ENCODE measurements at places on chromosomes 5 and 9.

- no peak for DNase-seq
These were observed 1042.3 kb downstream of the CDH12 start for GRCh38 chr5:21810737-21811316.

DNA sequence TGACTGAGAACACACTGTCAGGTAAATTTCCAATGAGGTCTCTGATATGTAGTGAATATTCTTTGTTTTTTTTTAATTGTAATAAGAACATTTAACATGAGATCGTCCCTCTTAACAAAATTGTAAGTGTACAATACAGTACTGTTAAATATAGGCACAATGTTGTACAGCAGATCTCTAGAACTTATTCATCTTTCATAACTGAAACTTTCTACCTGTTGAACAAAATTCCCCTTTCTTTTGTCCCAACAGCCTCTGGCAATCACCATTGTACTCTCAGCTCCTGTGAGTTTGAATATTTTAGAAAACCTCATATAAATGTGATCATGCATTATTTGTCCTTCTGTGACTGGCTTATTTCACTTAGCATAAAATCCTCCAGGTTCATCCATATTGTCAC, 10.6 kb upstream of the PRLR start:
- DNase-seq, result no peak

- DNase-seq, result no peak
These were observed 29.2 kb downstream of the NCS1 start for GRCh38 chr9:130201399-130201873.

- DNase-seq, result no peak
These were observed 267.9 kb upstream of the PDE4D start for GRCh38 chr5:60161340-60161934.

- DNase-seq, result no peak
These were observed 405.4 kb downstream of the TMEM232 start for GRCh38 chr5:110321117-110321516.

DNA sequence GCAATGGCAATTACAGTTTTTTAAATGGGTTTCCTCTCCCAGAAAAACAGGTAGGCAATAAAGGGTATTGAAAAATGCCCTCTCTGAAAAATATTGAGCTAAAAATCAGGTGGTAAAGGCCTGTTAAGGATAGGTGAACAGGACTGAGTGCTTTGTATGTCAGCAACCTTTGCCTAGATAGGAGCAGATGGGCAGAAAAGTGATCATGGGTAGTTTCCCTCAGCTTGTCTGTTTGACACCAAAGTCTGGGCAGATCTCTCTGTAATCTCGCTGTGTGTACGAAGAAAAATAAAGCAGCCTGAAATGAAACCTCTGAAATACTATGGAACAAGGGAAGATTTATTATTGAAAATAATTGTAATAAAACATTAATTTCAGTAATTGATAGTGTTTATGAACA, 15.8 kb downstream of the RNF180 start:
- DNase-seq, result no peak

GRCh38 chr9:107684224-107684623, 194.7 kb upstream of the KLF4 start:
- DNase-seq, result no peak

DNA sequence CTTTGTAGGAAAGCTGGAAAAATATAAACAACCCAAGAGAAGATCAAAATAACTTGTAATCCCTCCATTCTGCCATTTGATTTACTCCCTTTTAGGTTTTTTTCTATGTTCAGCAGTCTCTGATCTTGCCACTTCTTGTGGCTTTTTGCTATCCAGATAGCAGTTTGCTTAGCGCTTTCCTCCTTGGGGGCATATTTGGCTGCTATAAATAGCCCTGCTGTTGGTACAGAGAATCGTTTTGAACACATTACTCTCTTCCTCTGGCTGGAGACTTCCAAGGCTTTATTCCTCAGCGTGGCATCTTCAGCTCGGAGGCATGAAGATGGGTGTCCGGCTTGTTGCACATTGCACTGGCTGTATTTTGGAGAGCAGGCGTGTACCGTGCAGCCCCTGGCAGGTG, 38.6 kb downstream of the HMCN2 start:
- DNase-seq, result no peak

DNA sequence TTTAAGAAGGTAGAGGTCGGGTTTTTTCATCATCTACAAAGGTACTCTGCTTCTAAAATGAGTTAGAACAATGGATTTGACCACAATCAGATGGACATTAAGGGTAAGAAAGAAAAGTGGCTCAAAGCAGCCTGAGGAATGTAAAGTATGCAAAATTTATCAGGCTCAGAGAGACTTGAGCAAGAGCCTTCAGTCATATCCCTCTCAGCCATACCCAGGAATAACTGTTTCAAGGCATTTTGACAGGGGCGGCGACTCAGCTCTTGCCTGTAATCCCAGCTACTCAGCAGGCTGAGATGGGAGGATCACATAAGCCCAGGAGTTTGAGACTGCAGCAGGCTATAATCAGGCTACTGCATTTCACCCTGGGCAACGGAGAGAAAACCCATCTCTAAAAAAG, 38.8 kb upstream of the ANXA2R start:
- no peak for DNase-seq

GRCh38 chr9:136244969-136245218, 718 bp downstream of the QSOX2 start:
- no peak for DNase-seq

DNA sequence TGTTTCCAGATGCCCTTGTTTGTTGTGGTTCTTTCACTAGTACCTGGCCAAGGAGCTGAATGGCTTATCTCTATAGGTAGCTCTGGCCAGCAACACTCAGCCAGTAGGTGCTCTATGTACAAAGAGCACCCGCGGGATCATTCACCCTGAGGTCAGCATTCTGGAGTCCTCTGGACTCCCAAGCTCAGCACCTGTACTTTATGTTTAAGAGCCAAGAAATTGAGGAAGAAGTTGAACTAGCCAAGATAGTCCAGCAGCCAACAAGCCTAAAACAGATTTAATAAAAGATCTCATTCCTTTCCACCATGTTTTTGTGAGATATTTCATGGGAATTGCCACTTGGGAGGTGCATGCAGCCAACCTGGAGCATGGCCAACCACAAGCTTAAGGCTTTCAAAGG, 242.6 kb upstream of the PAPPA start:
- no peak for DNase-seq

DNA sequence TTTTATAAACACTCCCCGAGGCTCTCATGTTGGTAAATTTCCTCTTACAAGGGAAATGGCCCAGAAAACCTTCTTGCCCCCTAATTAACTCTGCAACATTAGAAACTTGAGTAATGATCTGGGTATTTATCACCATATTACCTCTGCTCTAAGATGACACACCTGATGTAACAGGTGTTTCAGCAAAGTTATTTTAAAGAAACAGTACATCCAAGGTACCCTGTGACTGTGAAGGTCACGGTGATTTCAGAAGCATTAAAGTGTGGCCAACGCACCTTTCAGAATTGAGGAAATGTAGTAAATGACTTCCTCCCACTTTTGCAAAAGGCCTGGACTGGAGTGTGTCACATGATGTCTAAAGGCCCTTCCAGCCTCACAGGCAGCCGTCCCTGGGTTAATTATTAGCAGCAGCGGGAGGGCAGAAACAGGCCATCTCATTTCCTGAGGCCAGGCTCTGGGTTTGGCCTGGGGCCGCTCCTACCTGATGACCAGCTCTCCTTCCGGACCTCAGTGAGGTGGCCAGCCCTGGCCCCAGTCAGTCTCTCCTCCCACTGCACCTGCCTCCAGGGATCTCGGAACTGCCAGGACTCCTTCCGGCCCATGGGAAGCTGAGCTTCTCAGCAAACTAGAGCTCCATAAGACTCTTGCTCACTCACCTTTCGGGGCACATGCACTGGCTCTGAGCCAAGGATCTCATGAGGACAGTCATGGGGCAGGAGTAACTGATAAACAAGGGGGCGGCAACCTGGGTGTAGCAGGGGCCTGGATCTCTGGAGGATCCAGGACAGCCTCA, 20.7 kb downstream of the PTPN3 start:
- DNase-seq, result no peak

Data from dermis microvascular lymphatic vessel endothelial cell (primary cell).